Stimulated activated CD8-positive, alpha-beta memory T cell treated with anti-CD3 and anti-CD28 coated beads, Interleukin-15, amount 100 ng/mL, for 48 hours (primary cell): ENCODE measurements at places on chromosomes 5 and 9.

GRCh38 chr5:122933956-122934355 is 88.5 kb downstream of the SNX24 start:
- DNase-seq, result no peak

GRCh38 chr5:94693043-94693822 is 74.8 kb downstream of the SLF1 start:
- DNase-seq, result no peak

- DNase-seq, result no peak
These were observed 37.7 kb upstream of the WDR38 start for GRCh38 chr9:124815601-124816000.

GRCh38 chr5:114390431-114390830 is 28.6 kb downstream of the KCNN2 start:
- DNase-seq, result no peak

GRCh38 chr5:72179028-72179815 is 71.9 kb downstream of the MAP1B start:
- no peak for DNase-seq

GRCh38 chr5:163381832-163382231 is 55.6 kb upstream of the CCNG1 start:
- DNase-seq, result no peak

GRCh38 chr5:94440015-94440414 is 178.4 kb downstream of the KIAA0825 start:
- DNase-seq, result no peak

DNA sequence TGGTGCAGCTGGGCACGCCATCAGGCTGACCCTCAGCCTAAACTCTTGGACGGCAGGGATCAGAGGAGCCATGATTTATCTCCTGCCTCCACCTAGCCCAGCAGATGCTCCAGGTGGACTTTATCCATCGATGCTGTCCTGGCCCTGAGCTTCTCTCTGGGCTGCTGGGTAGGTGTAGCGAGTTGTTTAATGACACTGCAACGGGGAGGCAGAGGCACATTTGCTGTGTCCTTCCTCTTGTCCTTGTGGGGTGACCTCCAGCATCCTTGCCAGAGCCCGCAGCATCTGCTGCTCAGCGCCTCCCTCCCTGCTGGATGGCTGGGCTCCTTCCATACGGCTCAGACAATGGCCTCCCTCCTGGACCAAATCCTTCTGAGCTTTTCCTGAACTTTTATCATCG is 103.1 kb upstream of the IRX4 start:
- DNase-seq, result no peak

GRCh38 chr9:77839459-77840140 is 191.5 kb upstream of the GNA14 start:
- DNase-seq, result no peak

GRCh38 chr9:109026306-109026705 is 13.0 kb upstream of the CTNNAL1 start:
- no peak for DNase-seq

DNA sequence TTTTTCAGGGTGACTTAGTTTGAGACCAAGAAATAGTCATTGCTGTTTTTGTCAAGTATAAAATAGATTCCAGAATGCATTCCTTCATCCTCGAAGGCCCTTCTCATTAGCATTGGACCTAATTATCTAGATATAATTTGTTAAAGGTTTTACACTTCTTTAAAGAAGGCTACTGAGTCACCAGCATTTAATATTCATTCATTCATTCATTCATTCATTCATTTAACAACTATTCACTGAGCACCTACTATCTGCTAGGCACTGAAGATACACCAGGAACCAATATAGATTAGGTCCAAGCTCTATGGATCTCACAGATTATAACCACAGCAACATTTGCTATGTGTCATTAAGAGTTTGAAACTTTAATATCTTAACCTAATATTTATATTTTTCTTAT is 11.1 kb upstream of the REEP5 start:
- no peak for DNase-seq
